Mesenchymal stem cell (in vitro differentiated cells and primary cell): ENCODE measurements at places on chromosomes 3 and 15.

DNA sequence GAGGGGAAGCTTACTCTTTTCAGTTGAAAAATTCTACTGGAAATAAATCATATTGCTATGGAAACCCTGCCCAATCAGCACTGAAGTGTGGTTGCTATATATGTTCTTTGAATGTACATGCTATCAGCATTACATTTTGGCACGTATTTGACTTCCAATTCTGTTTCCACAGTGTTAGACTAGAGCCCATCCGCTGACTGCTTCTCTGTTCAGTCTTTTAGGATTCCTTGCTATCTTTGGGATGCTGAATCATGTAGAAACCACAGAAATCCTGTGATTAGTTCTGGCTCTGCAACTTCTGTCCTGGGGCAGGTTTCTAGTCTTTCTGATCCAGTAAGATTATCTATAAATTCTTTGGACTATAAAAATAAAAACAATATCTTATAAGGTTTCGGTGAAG is 128.2 kb upstream of the SLC7A14 start:
- H3K27me3 ChIP-seq, result no peaks in the 10 kb centered on the region
- DNase-seq, result peak; percentile 75
- H3K4me1 ChIP-seq, result peaks cover 3% of the 10 kb centered on the region
- H3K4me3 ChIP-seq, result no peak overlapping the region
- peak overlapping the region; percentile 87 for H3K27ac ChIP-seq

- no peak for DNase-seq
- H3K4me1 ChIP-seq, result no peaks in the 10 kb centered on the region
- no peaks in the 10 kb centered on the region for H3K27me3 ChIP-seq
These were observed 108.6 kb upstream of the AADACL2 start for GRCh38 chr3:151625086-151625485.

DNA sequence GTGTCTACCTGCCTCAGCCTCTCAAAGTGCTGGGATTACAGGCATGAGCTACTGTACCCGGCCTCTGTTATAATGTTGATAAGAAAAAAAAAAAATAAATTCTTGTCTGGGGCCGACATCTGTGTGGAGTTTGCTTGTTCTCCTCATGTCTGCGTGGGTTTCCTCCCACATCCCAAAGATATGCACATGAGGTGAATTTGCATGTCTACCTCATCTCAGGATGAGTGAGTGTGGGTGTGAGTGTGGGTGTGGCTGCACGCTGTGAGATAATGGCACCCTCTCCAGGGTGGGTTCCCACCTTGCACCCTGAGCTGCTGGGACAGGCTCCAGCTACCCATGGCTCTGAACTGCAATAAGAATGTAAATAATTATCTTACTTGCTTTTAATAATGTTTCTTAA is 25.9 kb upstream of the UACA start:
- H3K4me3 ChIP-seq, result no peak overlapping the region
- no peaks in the 10 kb centered on the region for H3K27me3 ChIP-seq
- DNase-seq, result no peak
- H3K27ac ChIP-seq, result no peak overlapping the region
- H3K36me3 ChIP-seq, result no peaks in the 10 kb centered on the region

DNA sequence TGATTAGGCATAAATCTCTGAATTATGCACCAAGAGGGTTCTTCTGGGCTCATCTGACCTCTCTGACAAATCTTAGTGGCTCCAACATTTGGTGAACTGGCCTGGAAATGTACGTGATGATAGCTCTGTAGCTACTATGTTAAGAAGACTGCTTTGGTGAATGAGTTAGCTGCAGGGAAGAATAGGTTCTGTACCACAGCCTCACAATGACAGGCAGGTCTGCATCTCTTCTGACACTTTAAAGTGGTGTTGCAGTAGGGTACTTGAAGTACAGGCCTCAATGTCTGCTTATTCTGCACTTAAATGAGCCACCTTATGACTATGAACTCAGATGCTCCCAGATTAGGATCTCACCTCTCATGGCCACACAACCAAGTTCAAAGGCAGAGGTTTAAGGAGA is 7.0 kb downstream of the FGF7 start:
- peak overlapping the region; percentile 84 for H3K4me3 ChIP-seq
- no peak overlapping the region for H3K27ac ChIP-seq
- DNase-seq, result no peak

GRCh38 chr3:46405301-46406019 is 1.4 kb downstream of the CCR5AS start:
- H3K36me3 ChIP-seq, result no peaks in the 10 kb centered on the region
- H3K4me3 ChIP-seq, result no peak overlapping the region
- no peaks in the 10 kb centered on the region for H3K27me3 ChIP-seq
- H3K27ac ChIP-seq, result no peak overlapping the region
- peaks cover 11% of the 10 kb centered on the region for H3K4me1 ChIP-seq

DNA sequence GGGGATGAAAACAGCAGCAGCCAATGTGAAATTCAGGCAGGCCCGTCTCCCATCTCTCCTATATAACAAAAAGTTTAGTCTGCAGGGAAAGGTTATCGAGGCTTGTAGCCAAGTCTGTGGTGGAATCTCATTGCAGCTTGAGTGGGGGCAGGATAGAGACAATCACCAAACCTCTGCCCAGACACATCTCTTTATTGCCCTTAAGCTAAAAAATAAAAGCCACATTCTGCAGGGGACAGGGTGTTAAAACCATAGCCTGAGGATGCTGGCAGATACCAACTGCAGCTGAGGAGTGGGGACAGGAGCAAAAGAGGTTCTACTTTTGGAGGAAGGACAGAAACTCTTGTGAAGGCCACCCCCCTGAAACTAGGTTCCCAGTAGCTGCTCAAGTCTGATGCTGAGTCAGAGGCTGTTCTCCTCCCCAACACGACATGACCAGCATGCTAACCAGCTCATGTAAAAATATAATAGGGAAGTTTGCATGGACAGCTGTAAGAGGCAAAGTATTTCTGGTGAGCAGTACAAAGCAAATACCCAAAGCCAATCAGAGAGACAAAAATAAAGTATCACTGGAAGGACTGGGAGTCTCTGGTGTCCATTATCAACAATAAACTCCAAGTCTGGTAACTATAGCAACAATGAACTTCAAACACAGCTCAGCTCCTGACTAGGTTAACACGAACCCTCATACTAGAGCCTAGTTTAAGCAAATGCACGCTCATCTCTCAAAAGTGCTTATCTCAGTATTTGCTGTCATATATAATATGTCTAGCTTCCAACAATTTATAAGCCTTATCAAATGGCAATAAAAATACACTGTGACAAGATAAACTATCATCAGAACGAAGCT is 362.2 kb upstream of the SLCO3A1 start:
- H3K36me3 ChIP-seq, result no peaks in the 10 kb centered on the region
- no peak for DNase-seq

- no peaks in the 10 kb centered on the region for H3K4me1 ChIP-seq
- H3K4me3 ChIP-seq, result no peak overlapping the region
- no peak for DNase-seq
- no peaks in the 10 kb centered on the region for H3K36me3 ChIP-seq
These were observed 110.8 kb upstream of the IGF1R start for GRCh38 chr15:98537516-98538060.

GRCh38 chr3:159786489-159787177 is 202.0 kb upstream of the IL12A start:
- peaks cover 17% of the 10 kb centered on the region for H3K4me1 ChIP-seq
- H3K27ac ChIP-seq, result peak overlapping the region; percentile 88
- peak; percentile 48 for DNase-seq
- H3K36me3 ChIP-seq, result no peaks in the 10 kb centered on the region
- no peak overlapping the region for H3K4me3 ChIP-seq

GRCh38 chr3:66139415-66139814 is 81.4 kb upstream of the SLC25A26 start:
- no peak overlapping the region for H3K4me3 ChIP-seq
- H3K4me1 ChIP-seq, result no peaks in the 10 kb centered on the region
- no peak for DNase-seq
- H3K27ac ChIP-seq, result no peak overlapping the region
- H3K27me3 ChIP-seq, result no peaks in the 10 kb centered on the region

GRCh38 chr15:64904189-64904588 is 7.5 kb upstream of the ANKDD1A start:
- no peaks in the 10 kb centered on the region for H3K27me3 ChIP-seq
- H3K27ac ChIP-seq, result no peak overlapping the region
- DNase-seq, result no peak
- H3K4me3 ChIP-seq, result no peak overlapping the region
- peaks cover 3% of the 10 kb centered on the region for H3K4me1 ChIP-seq

DNA sequence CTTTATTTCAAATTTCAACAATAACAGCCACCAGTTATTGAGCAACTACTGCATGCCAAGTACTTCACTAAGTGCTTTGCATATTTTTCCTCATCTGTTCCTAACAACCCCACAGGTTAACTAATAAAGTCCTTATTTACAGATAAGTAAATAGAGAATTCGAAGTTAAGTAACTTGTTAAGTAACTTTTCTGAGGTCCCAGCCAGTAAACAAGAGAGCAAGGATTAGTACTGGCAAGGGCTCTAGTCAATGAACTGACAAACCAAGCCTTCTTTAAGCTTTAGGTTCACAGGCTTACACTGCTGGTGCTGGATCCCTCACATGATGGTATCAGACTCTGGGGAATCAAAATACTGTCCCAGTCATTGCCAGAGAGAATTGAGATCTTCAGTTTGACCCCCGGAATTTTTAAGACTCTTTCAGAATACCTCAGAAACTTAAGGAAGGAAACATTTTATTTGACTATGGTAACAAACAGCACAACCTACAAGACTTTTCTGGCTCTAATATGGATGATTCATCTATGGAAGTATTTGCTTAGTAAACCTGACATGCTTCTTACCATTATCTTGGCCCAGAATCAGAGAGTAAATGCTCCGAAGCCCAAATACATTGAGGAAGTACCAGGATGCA is 16.5 kb downstream of the EMC3 start:
- peak; percentile 54 for DNase-seq
- peaks cover 26% of the 10 kb centered on the region for H3K36me3 ChIP-seq
- peak overlapping the region; percentile 21 for H3K27ac ChIP-seq
- no peaks in the 10 kb centered on the region for H3K4me1 ChIP-seq

DNA sequence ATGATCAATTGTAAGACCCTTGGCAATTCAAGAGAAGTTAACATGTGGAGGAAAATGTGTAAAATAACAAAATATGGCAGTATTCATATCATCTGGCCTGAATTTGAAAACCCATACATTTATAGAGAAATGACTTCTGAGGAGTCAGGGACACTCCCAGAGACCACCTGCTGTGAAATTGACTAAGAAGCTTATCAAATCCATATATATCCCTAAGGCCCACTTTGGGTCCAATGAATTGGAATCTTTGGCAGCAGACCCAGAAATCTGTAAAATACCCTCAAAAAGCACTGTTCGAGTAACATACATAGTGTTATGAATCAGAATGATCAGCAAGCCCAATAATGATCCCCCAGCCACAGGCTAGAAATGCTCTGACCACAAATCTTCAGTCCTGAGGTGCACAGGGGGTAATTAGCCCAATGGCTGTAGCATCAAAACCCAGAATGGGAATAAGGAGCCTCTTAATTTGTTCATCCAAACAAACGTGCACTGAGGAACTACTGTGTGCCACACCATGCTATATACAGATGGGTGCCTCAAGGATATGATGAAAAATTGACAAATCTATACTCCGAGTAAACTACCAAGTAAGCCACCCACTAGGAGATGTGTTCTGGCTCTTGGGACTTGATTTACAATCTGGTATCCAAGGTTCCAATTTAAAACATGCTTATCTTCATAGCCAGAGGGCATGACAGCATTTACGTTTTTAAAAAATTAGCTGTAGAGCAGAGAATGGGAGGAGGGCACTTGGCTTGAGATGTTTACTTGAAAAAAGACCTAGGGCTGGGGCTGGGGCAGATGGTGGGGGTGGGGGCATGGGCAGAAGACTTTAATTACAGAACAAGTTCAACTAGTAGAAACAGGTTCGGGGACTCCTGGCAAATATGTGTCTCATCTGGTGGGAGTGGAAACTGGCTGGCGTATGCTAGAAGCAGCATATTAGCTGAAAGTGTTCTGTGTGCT is 9.1 kb upstream of the ARHGEF3 start:
- DNase-seq, result no peak
- no peaks in the 10 kb centered on the region for H3K27me3 ChIP-seq
- H3K27ac ChIP-seq, result no peak overlapping the region
- no peaks in the 10 kb centered on the region for H3K4me1 ChIP-seq
- H3K36me3 ChIP-seq, result no peaks in the 10 kb centered on the region
- H3K4me3 ChIP-seq, result no peak overlapping the region

GRCh38 chr3:169083163-169083562 is 580.3 kb downstream of the MECOM start:
- H3K4me1 ChIP-seq, result peaks cover 1% of the 10 kb centered on the region
- DNase-seq, result no peak
- H3K4me3 ChIP-seq, result no peak overlapping the region

GRCh38 chr3:108662142-108662738 is 72.7 kb downstream of the DZIP3 start:
- H3K36me3 ChIP-seq, result no peaks in the 10 kb centered on the region
- peak; percentile 68 for DNase-seq
- no peak overlapping the region for H3K4me3 ChIP-seq
- no peaks in the 10 kb centered on the region for H3K27me3 ChIP-seq
- no peak overlapping the region for H3K27ac ChIP-seq

- H3K4me3 ChIP-seq, result no peak overlapping the region
- no peaks in the 10 kb centered on the region for H3K36me3 ChIP-seq
- H3K27ac ChIP-seq, result no peak overlapping the region
- no peaks in the 10 kb centered on the region for H3K4me1 ChIP-seq
- H3K27me3 ChIP-seq, result peaks cover 74% of the 10 kb centered on the region
These were observed 19.6 kb downstream of the DUOX2 start for GRCh38 chr15:45094358-45094730.

DNA sequence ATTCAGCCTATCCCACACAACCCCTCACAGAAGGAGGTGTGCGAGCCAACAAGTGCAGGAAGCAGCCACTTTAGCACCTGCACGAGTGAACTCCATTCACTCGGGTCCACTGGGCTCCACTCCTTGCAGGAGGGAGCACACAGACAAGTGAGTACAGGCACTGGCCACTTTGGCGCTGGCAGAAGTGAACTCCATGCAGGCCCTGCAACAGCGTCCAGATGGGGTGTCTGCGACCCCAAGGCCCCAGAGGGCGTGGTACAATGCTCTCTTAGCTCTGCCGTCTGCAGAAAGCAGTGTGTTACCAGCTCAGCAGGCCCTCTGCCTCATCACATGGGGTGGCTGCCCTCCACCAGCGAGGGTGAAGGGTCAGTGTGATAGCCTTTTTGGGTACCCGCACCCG is 388.0 kb upstream of the CNTN4 start:
- no peak for DNase-seq
- peaks cover 2% of the 10 kb centered on the region for H3K4me1 ChIP-seq
- H3K27me3 ChIP-seq, result no peaks in the 10 kb centered on the region
- H3K27ac ChIP-seq, result no peak overlapping the region
- no peaks in the 10 kb centered on the region for H3K36me3 ChIP-seq
- no peak overlapping the region for H3K4me3 ChIP-seq

- no peaks in the 10 kb centered on the region for H3K4me1 ChIP-seq
- H3K27ac ChIP-seq, result no peak overlapping the region
- H3K4me3 ChIP-seq, result no peak overlapping the region
- H3K36me3 ChIP-seq, result no peaks in the 10 kb centered on the region
These were observed 10.6 kb upstream of the CPB1 start for GRCh38 chr3:148816981-148817525.

- DNase-seq, result no peak
- H3K4me3 ChIP-seq, result no peak overlapping the region
- H3K4me1 ChIP-seq, result no peaks in the 10 kb centered on the region
These were observed 51.7 kb downstream of the TAFA4 start for GRCh38 chr3:68880632-68881031.

- H3K4me3 ChIP-seq, result no peak overlapping the region
- no peaks in the 10 kb centered on the region for H3K36me3 ChIP-seq
- H3K4me1 ChIP-seq, result peaks cover 2% of the 10 kb centered on the region
- no peak overlapping the region for H3K27ac ChIP-seq
These were observed 62.0 kb downstream of the MYO5A start for GRCh38 chr15:52466716-52467115.
